Ovary (tissue), 10 donors: ENCODE measurements at places on chromosomes 5 and 9. TPM values are rescaled to one million over a fixed set of nuclear protein-coding genes. Genes with fewer than 3 reads are reported as not detected.

DNA sequence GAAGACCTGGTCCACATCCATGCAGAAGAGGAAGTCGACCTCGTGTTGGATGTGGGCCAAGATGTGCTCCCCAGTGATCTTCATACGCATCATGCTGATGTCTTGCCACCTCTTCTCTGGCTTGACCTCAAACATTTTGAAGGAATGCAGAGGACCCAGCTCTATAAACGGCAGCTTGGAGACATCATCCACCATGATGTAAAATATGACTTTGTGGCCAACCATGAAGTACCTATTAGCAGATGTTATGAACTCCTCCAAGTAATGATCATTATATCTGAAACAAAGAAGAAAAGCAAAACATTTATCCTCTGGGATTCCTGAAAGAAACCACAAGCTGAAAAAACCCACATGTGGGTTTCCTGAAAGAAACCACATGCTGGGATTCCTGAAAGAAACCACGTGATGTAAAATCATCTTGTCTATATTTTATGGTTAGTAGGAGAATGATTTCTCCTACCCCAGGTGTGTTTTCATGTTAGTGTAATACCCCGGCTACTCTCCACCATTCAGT, 52.3 kb downstream of the GGTA1 start:
- H3K4me3 ChIP-seq, result no peak overlapping the region
- H3K27me3 ChIP-seq, result no peaks in the 10 kb centered on the region
- no peak for DNase-seq
- H3K27ac ChIP-seq, result no peak overlapping the region

DNA sequence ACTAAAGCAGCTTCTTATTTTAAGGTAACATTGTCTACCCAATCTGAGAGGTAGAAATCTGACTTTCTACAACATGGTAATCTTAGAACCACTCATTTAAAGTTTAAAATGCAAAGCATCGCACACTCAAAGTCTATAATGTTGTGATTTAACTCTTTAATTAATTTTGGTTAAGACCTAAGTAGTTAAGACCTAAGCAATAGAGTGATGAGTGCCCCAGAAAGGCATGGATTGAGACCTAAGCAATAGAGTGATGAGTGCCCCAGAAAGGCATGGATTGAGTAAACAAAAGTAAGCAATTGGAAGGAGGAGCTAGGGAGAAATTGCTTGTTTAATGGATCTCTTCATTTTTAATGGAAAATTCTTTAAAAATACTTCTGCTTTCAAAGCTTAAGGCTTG, 86.8 kb downstream of the NLN start:
- H3K4me1 ChIP-seq, result peaks cover 4% of the 10 kb centered on the region
- H3K36me3 ChIP-seq, result no peaks in the 10 kb centered on the region
- no peak overlapping the region for H3K4me3 ChIP-seq

- no peak overlapping the region for H3K4me3 ChIP-seq
- DNase-seq, result no peak
- H3K4me1 ChIP-seq, result peaks cover 14% of the 10 kb centered on the region
- no peaks in the 10 kb centered on the region for H3K36me3 ChIP-seq
- H3K27ac ChIP-seq, result no peak overlapping the region
- no peaks in the 10 kb centered on the region for H3K27me3 ChIP-seq
These were observed 181.3 kb upstream of the GNA14 start for GRCh38 chr9:77829420-77829819.

GRCh38 chr5:97752871-97753270, 569.8 kb upstream of the RIOK2 start:
- no peak overlapping the region for H3K27ac ChIP-seq
- H3K27me3 ChIP-seq, result no peaks in the 10 kb centered on the region
- no peaks in the 10 kb centered on the region for H3K36me3 ChIP-seq
- DNase-seq, result no peak
- no peaks in the 10 kb centered on the region for H3K4me1 ChIP-seq

GRCh38 chr5:98902733-98903132, 26.1 kb downstream of the CHD1 start:
- H3K27me3 ChIP-seq, result no peaks in the 10 kb centered on the region
- no peak for DNase-seq
- no peaks in the 10 kb centered on the region for H3K36me3 ChIP-seq
- H3K27ac ChIP-seq, result no peak overlapping the region
- H3K4me3 ChIP-seq, result no peak overlapping the region

The SETD9 gene
- total RNA-seq, result 5.9 TPM

The ANKRD18A gene
- total RNA-seq, result 0.12 TPM

The ACOT12 gene
- not detected for total RNA-seq

The RAB3C gene
- total RNA-seq, result 0.11 TPM

The ABLIM3 gene
- total RNA-seq, result 1.7 TPM
